Sciatic nerve (tissue), 2 donors: ENCODE measurements at places on chromosomes 12 and 14.

DNA sequence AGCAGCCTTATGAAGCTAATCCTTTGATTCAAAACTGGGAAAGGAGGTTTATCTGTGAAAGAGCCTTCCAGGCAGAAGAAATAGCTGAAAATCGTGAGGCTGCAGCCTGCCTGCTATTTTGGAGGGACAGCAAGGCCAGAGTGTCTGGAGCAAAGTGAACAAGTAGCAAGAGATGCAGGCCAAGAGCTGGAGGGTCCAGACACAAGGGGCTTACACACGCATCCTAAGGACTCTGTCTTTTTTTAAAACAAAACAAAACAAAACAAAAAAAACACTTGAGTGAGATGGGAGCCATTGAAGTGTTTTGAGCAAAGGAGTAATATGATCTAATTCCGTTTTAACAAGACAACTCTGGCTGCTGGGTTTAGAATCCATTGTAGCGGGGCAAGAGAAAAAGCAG lies 76.4 kb upstream of the BCAT1 start:
- no peak for DNase-seq

DNA sequence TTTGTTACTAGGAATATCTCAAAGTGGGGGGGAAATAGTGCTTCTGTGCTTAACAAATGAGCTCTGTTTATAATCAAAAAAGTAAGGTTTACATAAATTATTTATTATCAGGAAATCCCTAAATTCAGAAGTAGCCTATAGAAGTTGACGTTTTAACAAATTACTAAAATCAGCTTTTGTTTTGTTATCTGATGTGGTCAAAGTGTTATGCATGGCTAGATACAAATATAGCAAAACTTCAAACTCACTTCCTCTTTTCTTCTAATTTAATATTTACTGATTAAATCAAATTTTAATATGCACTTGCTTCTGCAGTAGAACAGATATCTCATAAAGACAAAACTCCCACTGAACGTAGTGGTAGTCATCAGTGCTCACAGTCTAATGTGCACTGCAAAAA lies 47.5 kb downstream of the GARIN6 start:
- DNase-seq: no peak

DNA sequence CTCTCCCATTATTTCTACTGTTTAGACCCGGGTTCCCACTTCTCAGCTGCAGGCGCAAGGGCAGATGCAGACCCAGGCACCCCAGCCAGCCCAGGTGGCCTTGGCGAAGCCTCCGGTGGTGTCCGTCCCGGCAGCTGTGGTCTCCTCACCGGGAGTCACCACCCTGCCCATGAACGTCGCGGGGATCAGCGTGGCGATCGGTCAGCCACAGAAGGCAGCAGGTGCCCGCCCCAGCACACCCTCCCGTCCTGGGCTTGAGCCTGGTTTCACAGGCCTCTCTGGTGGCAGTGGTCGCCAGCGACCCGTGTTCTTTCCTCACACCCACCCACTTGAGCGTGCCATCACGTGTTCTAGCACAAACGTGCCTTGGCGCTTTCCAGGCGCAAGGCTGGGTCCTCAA lies 77.4 kb downstream of the DDX51 start:
- DNase-seq: peak; percentile 54

DNA sequence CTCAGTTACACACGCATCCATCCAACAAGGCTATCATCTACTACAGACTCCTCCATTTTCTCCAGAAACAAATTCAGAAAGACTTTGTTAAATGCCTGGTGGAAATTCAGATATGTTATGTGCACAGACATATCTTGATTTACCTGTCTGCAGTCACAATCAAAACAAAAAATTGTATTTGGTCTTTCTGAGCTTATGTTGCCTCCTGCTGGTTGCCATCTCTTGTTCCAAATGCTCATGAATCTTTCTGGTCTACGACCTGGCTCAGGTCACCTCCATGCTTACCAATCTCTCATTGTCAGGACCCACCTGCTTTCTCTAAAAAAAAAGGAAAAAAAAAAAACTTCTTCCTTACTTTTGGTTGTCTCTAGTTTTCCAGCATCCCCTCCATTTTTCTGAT lies 169.2 kb upstream of the PLXNC1 start:
- DNase-seq: no peak

DNA sequence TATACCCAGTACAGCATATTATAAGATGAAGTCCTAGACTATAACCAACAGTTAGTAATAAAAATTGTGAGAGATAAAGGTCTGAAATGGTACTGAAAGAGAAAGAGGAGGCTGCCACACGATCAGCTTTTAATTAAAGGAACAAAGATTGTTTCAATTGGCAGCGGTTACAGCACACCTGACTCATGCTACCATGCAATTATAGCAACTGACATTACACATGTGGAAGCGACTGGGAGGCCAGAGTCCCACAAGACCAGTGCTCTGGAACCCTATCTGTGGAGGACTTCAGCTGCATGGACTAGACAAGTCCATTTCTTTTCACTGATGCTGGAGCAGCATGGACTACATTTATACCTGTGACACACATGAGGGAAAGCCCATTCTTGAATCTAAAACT lies 55.2 kb downstream of the SEL1L start:
- no peak for DNase-seq

GRCh38 chr12:102305486-102305885 lies 107.9 kb upstream of the PMCH start:
- no peak for DNase-seq

GRCh38 chr14:89616425-89616824 lies 199.4 kb upstream of the FOXN3 start:
- DNase-seq: no peak

- DNase-seq: no peak
Observed at GRCh38 chr12:116094475-116094874, 183.0 kb downstream of the MED13L start.

GRCh38 chr14:20530771-20531571 lies 25.6 kb downstream of the RNASE10 start:
- DNase-seq: peak; percentile 90

- DNase-seq: no peak
Observed at GRCh38 chr12:75526655-75527511, 15.5 kb upstream of the KRR1 start.

DNA sequence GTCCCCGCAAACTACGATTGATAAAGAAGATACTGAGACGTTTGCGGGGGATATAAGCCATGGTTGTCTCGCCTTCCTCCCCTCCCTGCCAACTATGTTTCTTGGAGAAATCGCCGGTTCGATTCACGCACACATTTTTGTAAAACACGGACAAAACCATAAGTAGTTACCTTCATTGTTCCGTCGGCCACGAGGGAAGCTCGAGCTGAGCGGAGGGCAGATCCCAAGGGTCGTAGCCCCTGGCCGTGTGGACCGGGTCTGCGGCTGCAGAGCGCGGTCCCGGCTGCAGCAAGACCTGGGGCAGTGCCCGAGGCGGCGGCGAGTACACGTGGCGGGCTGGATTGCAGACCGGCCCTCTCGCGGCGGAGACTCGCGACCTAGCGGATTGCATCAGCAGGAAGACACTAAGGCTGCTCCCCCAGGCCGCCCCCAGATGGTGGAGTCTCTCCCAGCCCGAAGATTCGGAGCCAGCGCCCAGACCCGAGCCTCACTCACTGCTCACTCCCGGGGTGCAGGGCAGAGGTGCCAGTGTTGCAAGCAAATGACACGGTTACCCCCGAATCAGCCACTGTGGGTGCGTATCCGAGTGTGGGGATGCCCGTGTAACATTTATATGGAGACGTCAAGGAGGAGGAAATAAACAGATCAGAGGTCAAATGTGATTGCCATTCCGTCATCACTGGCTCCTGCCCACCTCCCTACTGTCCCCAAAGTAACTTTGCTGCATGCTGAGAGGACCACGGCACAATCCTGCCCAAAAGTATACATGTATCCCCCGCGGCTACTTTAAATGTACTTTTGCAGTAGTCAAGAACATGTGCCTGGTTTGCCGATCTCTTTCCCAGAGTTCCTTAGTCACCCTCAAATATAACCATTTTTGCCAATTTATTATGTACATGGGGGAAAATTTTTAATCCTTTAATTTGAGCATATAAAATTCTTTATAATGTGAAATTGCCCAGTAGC lies at the start of gene BCAT1:
TSS of gene BCAT1 (minus strand) at position 345 of the 966 bp plus-strand sequence. CDS start at position 176, 169 bp downstream.
- DNase-seq: peak; percentile 78

DNA sequence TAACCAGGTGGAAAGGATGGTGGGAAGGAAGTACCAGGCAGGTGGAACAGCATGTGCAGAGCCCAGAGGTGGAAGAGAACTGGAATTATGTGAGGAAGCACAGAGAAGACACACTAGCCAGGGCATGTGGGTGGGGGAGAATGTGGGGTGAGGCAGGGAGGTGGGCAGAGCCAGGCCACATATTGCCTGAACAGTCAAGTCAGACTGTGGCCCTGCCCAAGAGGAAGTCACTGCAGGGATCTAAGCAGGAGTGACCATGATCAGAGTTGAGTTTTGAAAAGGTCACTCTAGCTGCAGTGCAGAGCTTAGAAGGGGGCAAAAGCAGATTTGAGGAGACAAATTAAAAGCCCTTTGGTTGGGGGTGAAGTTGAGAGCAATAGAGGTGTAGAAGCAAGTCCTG lies 114.0 kb upstream of the SLC38A2 start:
- DNase-seq: no peak

DNA sequence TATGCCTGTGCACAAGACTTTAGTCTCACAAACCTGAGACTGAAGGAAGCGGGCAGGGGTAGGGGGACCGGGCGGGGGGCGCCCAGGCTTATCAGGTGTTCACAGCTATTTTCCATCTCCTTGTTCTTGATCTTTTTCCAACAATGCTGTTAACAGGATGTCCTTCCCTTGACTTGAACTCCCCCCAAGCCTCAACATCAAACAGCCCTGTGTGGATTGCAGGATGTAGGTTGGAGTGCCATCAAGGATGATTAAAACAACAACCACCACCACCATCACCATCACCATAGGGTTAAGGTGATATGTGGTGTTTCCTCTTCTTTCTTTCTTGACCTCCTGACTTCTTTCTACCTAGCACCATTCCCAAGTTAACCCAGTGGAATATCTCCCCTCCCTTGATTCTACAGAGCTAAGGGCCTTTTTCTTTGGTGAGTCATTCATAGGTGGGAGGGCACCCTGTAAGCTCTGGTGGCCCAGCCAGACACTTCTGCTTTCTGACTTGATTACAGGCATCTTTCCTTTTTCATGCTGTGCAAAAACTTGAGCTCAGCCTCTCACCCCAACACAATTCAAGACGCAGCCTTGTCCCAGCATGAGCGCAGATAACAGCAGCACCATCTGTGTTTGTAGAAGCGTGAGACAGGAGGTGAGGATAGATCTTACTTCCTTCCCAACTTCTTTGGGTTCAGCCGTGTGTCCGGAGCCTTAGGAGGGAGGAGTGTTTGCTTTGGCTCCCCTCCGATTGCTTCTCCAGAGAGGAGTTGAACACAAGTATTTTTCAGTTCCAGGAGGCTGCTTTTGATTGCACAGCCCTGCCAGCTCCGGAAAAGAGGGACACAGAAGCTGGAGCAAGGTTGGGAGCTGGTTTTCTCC lies 26.8 kb downstream of the FLVCR2 start:
- peak; percentile 73 for DNase-seq

GRCh38 chr14:69613312-69614073 lies 2.1 kb downstream of the SUSD6 start:
- no peak for DNase-seq

DNA sequence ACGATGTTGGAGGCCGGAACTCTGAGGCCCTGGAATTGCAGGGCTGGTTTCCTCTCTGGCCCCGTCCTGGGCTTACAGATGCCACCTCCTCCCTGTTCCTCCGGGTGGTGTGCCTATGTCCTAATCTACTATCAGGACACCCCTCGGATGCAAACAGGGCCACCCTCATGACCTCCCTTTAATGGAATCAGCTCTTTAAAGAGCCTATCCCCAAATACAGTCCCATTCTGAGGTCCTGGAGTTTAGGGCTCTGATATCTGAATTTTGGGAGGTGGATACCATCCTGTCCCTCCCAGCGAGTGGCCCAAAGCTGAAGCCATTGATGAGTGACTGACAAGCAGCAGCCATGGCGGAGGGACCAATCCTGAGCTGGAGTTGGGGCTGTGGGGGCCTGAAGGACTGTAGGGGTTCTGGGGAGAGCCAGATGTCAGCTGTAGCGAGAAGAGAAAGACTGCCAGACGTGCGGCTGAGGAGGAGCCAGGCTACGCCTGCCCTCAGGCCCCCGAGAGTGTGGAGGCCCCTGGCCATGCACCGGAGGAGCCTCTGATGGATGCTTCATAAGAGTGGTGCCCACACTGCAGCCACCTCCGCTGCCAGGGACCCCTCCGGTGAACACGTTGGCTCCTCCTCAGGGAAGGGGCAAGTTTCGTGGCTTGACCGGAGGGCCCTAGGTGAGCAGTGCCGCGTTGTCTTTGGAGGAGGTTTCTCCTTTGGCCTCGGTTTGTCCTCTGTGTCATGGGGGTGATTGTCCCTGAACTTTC lies 100.2 kb downstream of the KIF26A start:
- peak; percentile 38 for DNase-seq

- no peak for DNase-seq
Observed at GRCh38 chr14:51442513-51443175, 202.6 kb downstream of the TMX1 start.

GRCh38 chr12:57010627-57011247 lies 4.4 kb upstream of the ZBTB39 start:
- DNase-seq: peak; percentile 3

- DNase-seq: no peak
Observed at GRCh38 chr12:108777156-108777555, 45.8 kb upstream of the CORO1C start.

- no peak for DNase-seq
Observed at GRCh38 chr12:46523446-46523845, 150.9 kb upstream of the SLC38A2 start.

DNA sequence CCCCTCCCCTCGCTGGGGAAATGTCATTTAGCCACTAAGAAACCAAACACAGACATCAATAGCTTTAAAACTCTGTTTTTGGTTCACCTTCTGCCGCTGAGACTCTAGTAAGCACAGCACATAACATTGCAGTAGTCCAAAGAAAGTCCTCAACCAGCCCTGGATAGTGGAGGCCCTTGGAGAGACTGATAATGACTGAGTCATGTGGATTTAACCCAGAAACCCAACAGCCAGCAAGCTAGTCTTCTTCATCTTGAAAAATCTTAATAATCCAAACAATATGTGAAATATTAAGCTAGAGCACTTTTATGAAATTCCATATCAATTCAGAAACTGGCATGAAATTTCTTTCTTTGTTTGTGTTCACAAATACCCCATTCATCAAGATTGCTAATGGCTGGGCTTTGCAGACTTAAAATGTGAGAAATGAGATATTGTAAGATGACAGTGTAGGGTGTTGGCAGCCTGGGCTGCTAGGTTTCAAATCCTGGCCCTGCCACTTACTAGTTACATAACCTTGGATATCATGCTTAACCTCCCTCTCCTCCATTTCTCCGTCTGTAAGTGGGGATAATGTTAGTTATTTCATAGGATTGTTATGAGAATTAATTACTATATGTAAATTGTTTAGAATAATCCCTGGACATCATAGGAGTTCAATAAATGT lies 40.1 kb downstream of the RERG start:
- DNase-seq: no peak
